ENCODE measurements at places on chromosomes 5 and 9. TPM values are rescaled to one million over a fixed set of nuclear protein-coding genes. Genes with fewer than 3 reads are reported as not detected.

The ABCA1 gene
- 11.0 TPM for total RNA-seq

The PRRC1 gene
- 44.0 TPM for total RNA-seq

- H3K36me3 ChIP-seq = no peaks in the 10 kb centered on the region
- no peak overlapping the region for H3K4me3 ChIP-seq
- DNase-seq = no peak
Measured at GRCh38 chr5:162956570-162956969, 480.8 kb upstream of the CCNG1 start.

DNA sequence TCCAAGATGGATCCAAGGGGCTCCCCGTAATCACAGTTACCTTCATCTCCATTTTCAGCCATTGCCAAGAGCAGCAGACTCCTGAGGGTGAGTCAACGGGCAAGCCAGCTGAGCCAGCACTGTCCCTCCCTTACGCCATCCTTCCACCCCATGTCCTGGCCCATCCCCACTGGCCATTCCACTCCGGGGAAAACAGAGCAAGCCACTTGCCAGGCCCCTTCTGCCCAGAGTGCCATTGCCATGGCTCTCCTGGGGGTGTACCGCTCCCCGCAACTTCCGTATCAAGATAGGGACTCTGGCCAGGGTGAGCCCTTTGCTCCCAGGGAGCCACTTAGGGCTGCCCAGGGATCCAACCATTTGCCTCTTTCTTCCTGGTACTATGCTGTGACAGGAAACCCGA, 48.9 kb upstream of the CDKN2AIPNL start:
- no peaks in the 10 kb centered on the region for H3K4me1 ChIP-seq
- no peak for DNase-seq
- no peak overlapping the region for H3K4me3 ChIP-seq
- H3K27me3 ChIP-seq = no peaks in the 10 kb centered on the region
- no peak overlapping the region for H3K27ac ChIP-seq
- H3K36me3 ChIP-seq = no peaks in the 10 kb centered on the region

All from prostate gland (tissue), 2 donors.